ENCODE measurements at places on chromosomes 5 and 9.

- DNase-seq: no peak
These were observed 159.5 kb upstream of the IL12B start for GRCh38 chr5:159489779-159490178.

GRCh38 chr5:89281766-89282553 lies 399.0 kb upstream of the MEF2C start:
- no peak for DNase-seq

- DNase-seq: no peak
These were observed 111.4 kb downstream of the FANCC start for GRCh38 chr9:95206143-95206542.

DNA sequence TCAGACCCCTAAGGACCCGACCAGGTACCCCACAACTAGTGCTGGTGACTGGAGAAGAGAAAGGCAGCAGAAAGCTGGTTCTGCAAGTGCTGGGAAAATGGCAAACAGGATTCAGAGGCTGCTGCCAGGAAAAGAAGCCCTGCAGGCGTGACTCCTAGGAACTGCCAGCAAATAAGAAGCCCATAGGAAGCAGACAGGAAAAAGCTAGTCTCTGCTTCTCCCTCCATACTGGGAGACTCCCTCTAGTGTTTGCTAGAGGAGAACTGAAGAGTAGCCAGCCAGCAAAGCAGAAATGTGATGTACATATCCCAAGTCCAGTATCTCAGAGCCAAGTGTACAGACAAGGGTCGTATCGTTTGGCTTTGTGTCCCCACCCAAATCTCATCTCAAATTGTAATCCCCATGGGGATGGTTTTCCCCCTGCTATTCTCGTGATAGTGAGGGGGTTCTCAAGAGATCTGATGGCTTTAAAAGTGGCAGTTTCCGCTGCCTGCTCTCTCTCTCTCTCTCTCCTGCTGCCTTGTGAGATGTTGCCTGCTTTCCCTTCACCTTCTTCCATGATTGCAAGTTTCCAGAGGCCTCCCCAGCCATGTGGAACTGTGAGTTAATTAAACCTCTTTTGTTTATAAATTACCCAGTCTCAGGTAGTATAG lies 38.1 kb upstream of the TUSC1 start:
- no peak for DNase-seq

GRCh38 chr9:134928436-134929192 lies 10.9 kb upstream of the FCN1 start:
- DNase-seq: no peak

GRCh38 chr9:95070549-95071021 lies 246.9 kb downstream of the FANCC start:
- DNase-seq: no peak

DNA sequence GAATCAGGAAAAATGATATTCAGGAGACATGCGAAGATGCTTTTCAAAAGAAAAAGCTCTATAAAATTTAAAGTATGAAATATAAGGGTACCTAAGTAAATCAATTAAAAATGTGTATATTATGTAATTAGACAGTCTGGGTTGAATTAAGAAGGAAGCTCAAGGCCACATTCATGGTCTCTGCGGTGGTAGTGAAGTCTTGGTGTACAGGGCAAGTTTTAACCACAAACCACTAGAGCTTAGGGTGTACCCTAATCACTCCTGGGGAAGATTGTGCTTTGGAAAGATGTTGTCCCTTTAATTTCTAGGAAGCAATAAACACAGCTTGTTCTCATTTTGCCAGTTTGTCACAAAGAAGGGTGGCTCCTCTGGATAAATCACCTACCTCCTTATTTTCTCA lies 287.2 kb upstream of the ZNF608 start:
- DNase-seq: no peak

GRCh38 chr5:61177716-61178115 lies 15.4 kb upstream of the SMIM15 start:
- DNase-seq: no peak

GRCh38 chr9:122975196-122975595 lies 34.4 kb downstream of the RABGAP1 start:
- no peak for DNase-seq

GRCh38 chr5:88979726-88980125 lies 96.7 kb upstream of the MEF2C start:
- DNase-seq: no peak

GRCh38 chr5:148810823-148811222 lies 15.6 kb upstream of the ADRB2 start:
- no peak for DNase-seq

DNA sequence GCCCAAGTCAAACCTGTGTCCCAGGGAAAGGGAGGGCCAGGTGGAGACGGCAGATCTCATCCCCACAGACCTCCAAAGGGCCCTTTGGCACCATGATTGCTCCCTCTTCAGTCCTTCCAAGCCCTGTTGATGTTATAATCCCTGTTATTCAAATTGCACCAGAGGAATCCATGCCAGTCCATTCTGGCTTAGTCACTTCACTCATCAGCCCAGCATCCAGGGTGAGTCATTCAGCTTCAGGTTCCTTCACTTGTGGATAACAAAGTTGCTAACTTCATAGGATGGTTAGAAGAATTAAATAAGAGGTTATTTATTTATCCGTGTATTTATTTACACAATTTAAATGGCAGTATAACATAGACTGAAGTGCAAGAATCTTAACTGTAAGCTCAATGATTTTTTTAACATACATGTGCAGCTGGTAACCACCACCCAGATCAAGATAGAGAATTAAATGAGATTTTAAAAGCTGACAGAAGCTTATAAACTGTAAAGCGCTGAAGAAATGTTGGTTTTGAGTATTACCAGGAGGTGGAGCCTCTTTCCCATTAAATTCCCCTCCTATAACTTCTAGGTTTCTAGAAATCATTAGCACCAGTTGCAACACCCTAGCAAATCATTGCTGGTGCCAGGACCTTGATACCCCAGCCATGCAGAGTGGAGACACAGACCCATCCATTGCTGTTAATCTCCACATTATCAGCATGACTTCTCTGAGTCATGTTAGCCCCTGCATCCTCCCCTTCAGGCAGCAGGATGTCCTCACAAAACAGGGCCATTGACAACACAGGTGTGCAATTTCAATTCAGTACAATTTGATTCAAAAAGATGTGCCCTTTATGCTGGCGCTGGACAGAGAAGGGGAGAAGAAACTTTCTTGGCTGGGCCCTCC lies 77.4 kb downstream of the SEC61B start:
- DNase-seq: no peak

- DNase-seq: no peak
These were observed 82.2 kb upstream of the NFIB start for GRCh38 chr9:14396171-14396570.

DNA sequence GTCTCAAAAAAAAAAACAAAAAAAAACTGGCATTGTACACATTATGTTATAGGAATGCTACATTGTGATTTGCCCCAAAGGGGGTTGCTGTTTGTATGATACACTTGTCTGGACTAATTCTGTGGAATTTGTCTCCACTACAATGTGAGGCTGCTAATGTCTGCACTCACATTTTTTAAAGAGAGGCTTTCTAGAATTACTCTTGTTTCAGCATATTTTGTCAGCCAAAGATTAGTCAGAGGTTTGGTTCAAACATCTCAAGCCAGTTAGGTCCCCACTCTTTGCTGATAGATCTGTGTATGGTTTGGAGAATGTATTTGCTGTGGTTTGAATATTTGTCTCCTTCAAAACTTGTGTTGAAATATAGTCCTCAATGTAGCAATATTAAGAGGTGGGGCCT lies 59.3 kb upstream of the ZNF169 start:
- no peak for DNase-seq

GRCh38 chr9:134065612-134066419 lies 2.0 kb downstream of the BRD3 start:
- no peak for DNase-seq

- DNase-seq: no peak
These were observed 4.6 kb upstream of the RGMB start for GRCh38 chr5:98768960-98769209.

- no peak for DNase-seq
These were observed 51.0 kb upstream of the DPYSL3 start for GRCh38 chr5:147560718-147561331.

DNA sequence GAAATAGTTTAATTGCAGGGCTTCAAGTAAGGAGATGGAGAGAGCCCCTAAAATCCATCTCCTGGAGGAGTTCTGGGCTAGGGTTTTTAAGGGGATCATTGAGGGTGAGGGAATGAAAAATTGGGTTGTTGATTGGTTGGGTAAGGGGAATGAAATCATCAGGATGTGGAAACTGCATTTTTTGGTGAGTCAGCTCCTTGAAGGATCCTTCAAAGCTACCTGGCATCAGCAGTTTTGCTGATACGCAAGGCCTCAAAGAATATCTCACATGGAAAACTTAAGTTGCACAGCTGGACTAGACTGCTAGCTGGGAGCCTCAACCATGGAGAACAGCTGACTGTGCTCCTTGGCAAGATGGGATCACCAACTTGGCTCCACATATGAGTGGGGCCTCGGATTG lies 136.7 kb downstream of the FGF10 start:
- DNase-seq: no peak

DNA sequence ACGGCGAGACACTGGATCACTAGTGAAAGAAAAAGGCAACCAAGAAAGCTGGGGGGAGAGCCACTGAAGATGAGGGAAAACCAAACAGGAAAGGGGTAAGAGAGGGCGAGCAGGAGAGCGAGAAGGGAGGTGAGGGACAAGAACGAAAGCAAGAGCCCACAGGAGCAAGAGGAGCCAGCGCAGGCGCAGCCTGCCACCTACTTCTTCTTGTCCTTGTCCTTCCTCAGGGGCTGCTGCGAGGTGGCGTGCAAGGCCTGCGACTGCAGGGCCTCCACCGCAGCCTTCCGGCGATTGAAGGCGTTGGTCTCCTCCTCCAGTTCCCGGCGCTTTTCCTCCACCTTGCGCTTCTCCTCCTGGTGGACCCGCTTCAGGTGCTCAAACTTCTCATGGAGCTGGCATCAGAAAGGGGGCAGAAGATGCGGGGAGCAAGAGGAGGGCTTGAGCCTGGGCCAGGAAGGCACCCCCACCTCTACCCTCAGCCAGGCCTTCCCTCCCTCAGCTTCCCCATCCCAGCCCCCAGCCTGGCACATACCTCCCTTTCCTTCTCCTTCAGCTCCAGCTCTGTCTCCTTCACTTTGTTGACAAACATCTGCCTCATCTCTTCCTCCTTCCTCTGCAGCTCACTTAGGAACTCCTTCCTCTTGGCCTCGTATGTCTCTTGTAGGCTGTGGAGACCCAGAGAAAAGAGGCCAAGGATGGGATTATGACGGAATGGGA lies 13.5 kb downstream of the CCNI2 start:
- DNase-seq: no peak

- DNase-seq: no peak
These were observed 24.4 kb downstream of the CEMIP2 start for GRCh38 chr9:71743882-71744281.

- no peak for DNase-seq
These were observed at the start of gene BSPRY for GRCh38 chr9:113349445-113350094. Gene BSPRY, plus strand, starts transcription at chr9:113349541. Its CDS starts 39 bp downstream, at chr9:113349580.

- DNase-seq: no peak
These were observed 11.2 kb upstream of the ZCCHC9 start for GRCh38 chr5:81290146-81290545.

- no peak for DNase-seq
These were observed 337.6 kb upstream of the SEMA6A start for GRCh38 chr5:116912221-116912620.

- DNase-seq: no peak
These were observed 29.7 kb downstream of the GTF3C4 start for GRCh38 chr9:132699956-132700355.

DNA sequence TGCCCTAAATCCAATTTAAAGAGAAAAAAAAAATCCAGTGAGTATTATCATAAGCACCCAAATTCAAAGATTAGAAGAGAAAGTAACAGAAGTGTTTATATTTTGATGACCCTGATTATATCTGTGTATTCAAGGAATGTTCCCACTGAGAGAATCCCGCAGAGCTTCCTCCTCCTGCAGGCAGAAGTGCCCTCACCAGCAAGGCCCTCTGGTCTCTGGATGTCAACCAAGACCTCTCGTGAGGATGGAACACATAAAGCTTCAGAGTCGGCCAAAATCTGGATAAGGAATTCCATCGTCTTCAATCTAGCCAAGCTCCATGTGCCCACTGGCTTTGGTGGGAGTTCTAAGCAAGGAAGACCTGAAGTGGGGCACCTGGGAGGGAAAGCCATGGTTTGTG lies 18.1 kb downstream of the PTCH1 start:
- no peak for DNase-seq
